ENCODE measurements at places on chromosomes 2 and 18. TPM values are rescaled to one million over a fixed set of nuclear protein-coding genes. Genes with fewer than 3 reads are reported as not detected.

- H3K4me1 ChIP-seq: peaks cover 23% of the 10 kb centered on the region
- peaks cover 5% of the 10 kb centered on the region for H3K27me3 ChIP-seq
- no peak for DNase-seq
- no peak overlapping the region for H3K27ac ChIP-seq
- H3K36me3 ChIP-seq: no peaks in the 10 kb centered on the region
- H3K4me3 ChIP-seq: no peak overlapping the region
These were observed 678.0 kb downstream of the ZEB2 start for GRCh38 chr2:143841935-143842334.

SIX3 gene
- not detected for total RNA-seq

- H3K36me3 ChIP-seq: peaks cover 10% of the 10 kb centered on the region
- peaks cover 32% of the 10 kb centered on the region for H3K27me3 ChIP-seq
- no peak overlapping the region for H3K27ac ChIP-seq
- no peak overlapping the region for H3K4me3 ChIP-seq
- H3K4me1 ChIP-seq: no peaks in the 10 kb centered on the region
These were observed 26.2 kb downstream of the CFAP53 start for GRCh38 chr18:50240080-50240563.

GRCh38 chr2:221200184-221200839, 371.8 kb downstream of the EPHA4 start:
- no peak overlapping the region for H3K4me3 ChIP-seq
- peaks cover 10% of the 10 kb centered on the region for H3K27me3 ChIP-seq
- H3K27ac ChIP-seq: no peak overlapping the region
- no peaks in the 10 kb centered on the region for H3K36me3 ChIP-seq

DNA sequence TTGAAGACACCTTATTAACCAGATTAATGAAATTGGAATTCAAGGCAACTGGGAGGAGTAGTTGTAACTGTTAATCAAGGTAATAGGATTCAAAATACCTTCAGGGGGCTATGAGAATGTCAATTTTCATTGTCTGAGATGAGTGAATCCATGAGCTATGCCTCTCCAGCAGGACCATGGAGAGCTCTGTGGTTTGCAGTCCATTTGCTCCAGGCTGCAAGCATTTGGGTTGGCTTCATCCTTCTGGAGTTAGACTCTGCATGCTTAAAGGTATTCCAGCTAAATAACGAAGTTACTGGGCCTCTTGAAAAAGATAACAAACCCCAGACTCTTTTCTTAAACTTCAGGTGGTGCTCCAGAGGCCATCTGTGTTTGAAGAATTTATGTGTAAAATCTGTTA, 207.1 kb upstream of the SLC8A1 start:
- H3K4me3 ChIP-seq: no peak overlapping the region
- H3K4me1 ChIP-seq: no peaks in the 10 kb centered on the region
- H3K27me3 ChIP-seq: no peaks in the 10 kb centered on the region
- DNase-seq: no peak
- H3K27ac ChIP-seq: no peak overlapping the region

- H3K27me3 ChIP-seq: peaks cover 15% of the 10 kb centered on the region
- H3K4me1 ChIP-seq: peaks cover 4% of the 10 kb centered on the region
- no peak for DNase-seq
- no peak overlapping the region for H3K27ac ChIP-seq
These were observed 14.4 kb upstream of the SMIM21 start for GRCh38 chr18:75441896-75442295.

DNA sequence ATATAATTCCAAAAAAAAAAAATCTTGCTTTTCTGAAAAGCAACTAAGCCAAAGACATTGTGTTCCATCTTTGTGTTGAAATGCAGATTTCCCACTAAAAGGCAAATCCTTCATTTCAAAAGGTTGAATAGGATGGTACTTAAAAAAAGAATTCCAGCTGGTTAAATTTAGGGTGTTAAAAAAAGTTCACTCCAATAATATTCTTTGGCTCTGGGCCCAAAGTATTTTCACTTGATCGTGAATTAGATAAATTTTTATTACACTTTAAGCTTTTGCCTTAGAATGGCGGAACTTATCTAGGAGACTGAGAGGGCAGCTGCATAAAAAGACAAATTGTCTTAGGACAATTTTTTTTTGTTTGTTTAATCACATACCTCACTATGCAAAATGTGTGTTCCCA, 79.2 kb downstream of the BCL11A start:
- H3K27ac ChIP-seq: no peak overlapping the region
- no peaks in the 10 kb centered on the region for H3K36me3 ChIP-seq
- no peak overlapping the region for H3K4me3 ChIP-seq
- H3K4me1 ChIP-seq: no peaks in the 10 kb centered on the region

WDR12 gene
- 90.2 TPM for total RNA-seq

NTSR2 gene
- total RNA-seq: not detected

TMEM182 gene
- total RNA-seq: 4.8 TPM

DNA sequence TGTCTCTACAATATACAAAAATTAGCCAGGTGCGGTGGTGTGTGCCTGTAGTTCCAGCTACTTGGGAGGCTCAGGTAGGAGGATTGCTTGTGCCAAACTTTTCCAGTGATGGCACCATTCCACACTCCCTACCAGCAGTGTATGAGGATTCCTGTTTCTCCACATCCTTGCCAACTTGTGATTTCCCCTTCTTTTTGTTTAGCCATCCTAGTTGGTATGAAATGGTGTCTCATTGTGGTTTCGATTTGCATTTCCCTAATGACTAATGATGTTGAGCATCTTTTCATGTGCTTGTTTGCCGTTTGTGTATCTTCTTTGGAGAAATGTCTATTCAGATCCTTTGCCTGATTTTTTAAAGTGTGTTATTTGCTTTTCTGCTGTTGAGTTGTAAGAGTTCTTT, 41.0 kb downstream of the EPB41L5 start:
- no peak overlapping the region for H3K4me3 ChIP-seq
- DNase-seq: no peak
- peaks cover 2% of the 10 kb centered on the region for H3K4me1 ChIP-seq
- no peak overlapping the region for H3K27ac ChIP-seq
- peaks cover 5% of the 10 kb centered on the region for H3K36me3 ChIP-seq

DOK1 gene
- total RNA-seq: 34.4 TPM

PSMA8 gene
- 1.3 TPM for total RNA-seq

DNA sequence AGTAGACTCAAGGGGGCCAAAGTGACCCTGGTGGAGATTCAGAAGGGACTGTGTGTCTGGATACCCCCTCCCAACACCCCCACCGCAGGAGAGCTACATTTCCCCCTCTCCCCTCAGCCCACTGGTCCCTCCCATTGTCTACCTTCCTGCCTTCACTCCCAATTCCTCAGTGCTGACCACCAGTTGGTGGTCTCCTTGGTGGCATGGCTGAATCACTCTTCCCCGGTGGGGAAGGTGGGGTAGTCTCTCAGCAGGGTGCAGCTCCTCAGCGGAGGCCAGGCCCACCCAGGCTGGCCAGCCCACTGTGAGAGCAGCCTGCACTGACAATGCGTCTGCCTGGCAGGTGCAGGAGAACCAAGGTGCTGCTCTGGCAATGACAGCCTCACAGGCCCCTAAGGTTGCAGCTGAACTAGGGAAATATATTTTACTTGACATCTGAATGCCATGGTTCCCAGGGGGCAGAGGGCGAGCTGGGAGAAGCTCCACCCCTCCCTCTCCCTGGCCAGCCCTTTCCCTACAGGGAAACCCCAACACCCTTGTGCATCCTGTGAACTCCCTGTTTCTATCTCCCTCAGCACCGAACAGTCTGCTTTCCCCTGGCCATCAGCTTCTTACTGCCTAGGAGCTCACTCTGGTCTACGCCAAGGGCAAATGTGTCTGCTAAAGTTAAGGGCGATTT, 62.6 kb upstream of the PAX8 start:
- H3K4me1 ChIP-seq: no peaks in the 10 kb centered on the region
- no peaks in the 10 kb centered on the region for H3K36me3 ChIP-seq
- H3K4me3 ChIP-seq: no peak overlapping the region
- H3K27me3 ChIP-seq: peaks cover 13% of the 10 kb centered on the region
- DNase-seq: no peak

TLK1 gene
- total RNA-seq: 76.3 TPM

GRCh38 chr2:229715895-229716507, 1.6 kb upstream of the DNER start:
- H3K27me3 ChIP-seq: peaks cover 60% of the 10 kb centered on the region
- DNase-seq: no peak
- H3K27ac ChIP-seq: no peak overlapping the region
- H3K36me3 ChIP-seq: no peaks in the 10 kb centered on the region
- peaks cover 5% of the 10 kb centered on the region for H3K4me1 ChIP-seq

MARCHF7 gene
- total RNA-seq: 74.3 TPM
